ENCODE measurements at places on chromosomes 1 and 21.

DNA sequence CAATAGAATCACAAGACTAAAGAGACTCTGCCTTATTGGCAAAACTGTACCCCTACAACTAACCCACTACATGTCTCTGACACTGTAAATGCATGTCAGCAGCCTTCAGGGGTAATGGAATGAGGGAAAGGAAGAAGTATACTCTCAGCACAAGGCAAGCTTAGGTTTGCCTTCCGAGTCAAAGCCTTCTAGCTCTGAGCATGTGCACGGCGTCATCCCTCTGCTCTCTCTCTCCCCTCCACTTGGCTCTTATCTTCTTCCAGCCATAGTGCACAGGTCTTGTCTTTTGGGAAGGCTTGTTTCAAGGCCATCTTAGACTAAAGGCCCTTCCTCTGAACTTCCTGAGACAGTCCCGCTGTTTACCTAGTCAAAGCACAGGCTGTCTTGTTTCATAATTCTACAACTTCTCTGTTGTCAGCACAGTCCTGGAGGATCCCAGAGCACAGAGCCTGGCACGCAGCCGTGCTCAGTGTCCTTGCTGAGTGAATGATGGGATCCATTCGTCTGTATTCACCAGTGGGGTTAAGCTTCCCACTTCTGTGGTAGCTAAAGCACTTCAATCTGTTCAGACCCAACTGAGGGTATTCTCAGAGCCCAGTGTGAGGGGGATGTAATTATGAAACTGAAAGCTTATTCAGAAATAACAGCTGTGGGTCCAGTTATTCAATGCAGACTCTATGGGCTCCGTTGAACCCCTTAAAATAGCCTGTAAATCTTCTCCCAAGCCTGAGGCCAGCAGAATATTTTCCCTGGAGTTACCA, 166.5 kb upstream of the PLD5 start:
- DNase-seq: no peak

DNA sequence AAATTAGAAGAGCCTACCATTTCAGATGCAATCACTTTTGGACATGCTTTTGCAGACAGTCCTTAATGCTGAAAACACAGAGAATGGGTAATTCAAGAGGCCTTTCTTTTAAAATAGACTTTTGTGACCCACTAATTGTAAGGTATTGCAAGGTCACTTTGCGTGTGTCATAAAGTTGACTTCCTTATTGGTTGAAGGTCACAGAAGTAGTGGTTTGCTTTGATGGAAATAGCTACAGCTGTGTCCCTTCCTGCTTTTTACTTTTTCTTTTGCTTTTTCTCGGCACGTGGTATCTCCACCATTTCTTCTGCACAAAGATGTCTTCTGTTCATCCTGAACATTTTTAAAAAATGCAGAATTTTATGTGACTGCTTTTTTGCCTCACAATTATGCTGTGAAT, 146.8 kb downstream of the DYRK1A start:
- DNase-seq: no peak

- DNase-seq: no peak
Measured at GRCh38 chr1:226652613-226653012, 86.5 kb downstream of the ITPKB start.

GRCh38 chr1:158122833-158123388, 57.8 kb upstream of the CD1D start:
- no peak for DNase-seq

GRCh38 chr1:181356505-181357340, 126.6 kb upstream of the CACNA1E start:
- no peak for DNase-seq

GRCh38 chr1:235199441-235199840, 38.4 kb upstream of the RBM34 start:
- DNase-seq: peak; percentile 43
